ENCODE measurements at places on chromosomes 3 and 15. TPM values are rescaled to one million over a fixed set of nuclear protein-coding genes. Genes with fewer than 3 reads are reported as not detected.

CCDC39 gene
- not detected for total RNA-seq

KCNH8 gene
- not detected for total RNA-seq

SLC6A20 gene
- not detected for total RNA-seq

GP9 gene
- total RNA-seq: not detected

ZMYND10 gene
- 0.91 TPM for total RNA-seq

DHX36 gene
- 47.6 TPM for total RNA-seq

MRAS gene
- 54.4 TPM for total RNA-seq

LDHAL6B gene
- not detected for total RNA-seq

TRH gene
- 0.20 TPM for total RNA-seq

SNX4 gene
- 23.8 TPM for total RNA-seq

FOXB1 gene
- not detected for total RNA-seq

DNAJA4 gene
- 3.4 TPM for total RNA-seq

GOLGA8J gene
- total RNA-seq: not detected

GHSR gene
- total RNA-seq: not detected

MUC13 gene
- total RNA-seq: under 0.01 TPM

OSTN gene
- total RNA-seq: 4.5 TPM

ZNF385D gene
- total RNA-seq: 1.2 TPM

CPNE4 gene
- not detected for total RNA-seq

CMTM8 gene
- total RNA-seq: 0.78 TPM

CSK gene
- total RNA-seq: 55.2 TPM
